ENCODE measurements at places on chromosomes 2 and 18. TPM values are rescaled to one million over a fixed set of nuclear protein-coding genes. Genes with fewer than 3 reads are reported as not detected.

The GKN2 gene
- total RNA-seq = not detected

The TNS1 gene
- 3.3 TPM for total RNA-seq

The RBMS1 gene
- 66.8 TPM for total RNA-seq

The KCNJ13 gene
- not detected for total RNA-seq

The IWS1 gene
- total RNA-seq = 57.0 TPM

The SNORC gene
- total RNA-seq = 8.2 TPM

The LNPK gene
- total RNA-seq = 23.3 TPM

The TXNDC2 gene
- total RNA-seq = not detected

The GALR1 gene
- not detected for total RNA-seq

The MROH2A gene
- not detected for total RNA-seq

The TEX44 gene
- total RNA-seq = not detected
